Naive thymus-derived CD8-positive, alpha-beta T cell (primary cell): ENCODE measurements at places on chromosomes 6 and 20. TPM values are rescaled to one million over a fixed set of nuclear protein-coding genes. Genes with fewer than 3 reads are reported as not detected.
A peak's percentile ranks its signal among the peaks of the same experiment; 100 is the strongest.

DNA sequence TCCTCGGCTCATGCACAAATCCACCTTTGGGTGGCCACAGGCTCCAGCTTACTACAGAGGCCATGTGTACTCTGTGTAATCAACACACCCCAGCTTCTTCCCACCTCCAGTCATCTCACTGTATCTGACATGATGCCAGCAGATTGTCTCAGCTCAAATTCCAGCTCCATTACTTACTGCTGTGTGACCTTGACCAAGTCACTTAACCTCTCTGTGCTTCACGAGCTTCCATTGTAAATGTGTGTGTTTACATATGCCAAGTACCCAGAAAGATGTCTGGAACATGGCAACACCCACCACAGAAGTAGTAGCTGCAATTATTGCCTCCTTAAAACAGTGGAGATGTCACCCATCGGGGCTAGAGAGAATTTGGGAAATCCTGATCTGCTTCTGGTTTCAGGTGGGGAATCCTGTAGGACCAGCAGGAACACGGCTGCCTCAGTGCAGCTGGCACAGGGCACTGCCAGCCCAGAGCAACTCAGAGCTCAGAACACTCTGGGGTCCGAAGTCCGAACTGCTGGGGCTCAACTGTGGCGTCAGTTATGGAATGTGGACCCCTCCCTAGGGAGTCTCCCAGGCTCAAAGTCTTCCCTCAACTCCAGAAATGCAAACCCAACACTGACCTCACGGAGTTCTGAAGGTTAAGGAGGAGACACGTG lies 21.2 kb upstream of the HLA-B start:
- peaks cover 33% of the 10 kb centered on the region for H3K27me3 ChIP-seq
- DNase-seq = no peak
- no peak overlapping the region for H3K27ac ChIP-seq
- no peak overlapping the region for H3K4me3 ChIP-seq

DNA sequence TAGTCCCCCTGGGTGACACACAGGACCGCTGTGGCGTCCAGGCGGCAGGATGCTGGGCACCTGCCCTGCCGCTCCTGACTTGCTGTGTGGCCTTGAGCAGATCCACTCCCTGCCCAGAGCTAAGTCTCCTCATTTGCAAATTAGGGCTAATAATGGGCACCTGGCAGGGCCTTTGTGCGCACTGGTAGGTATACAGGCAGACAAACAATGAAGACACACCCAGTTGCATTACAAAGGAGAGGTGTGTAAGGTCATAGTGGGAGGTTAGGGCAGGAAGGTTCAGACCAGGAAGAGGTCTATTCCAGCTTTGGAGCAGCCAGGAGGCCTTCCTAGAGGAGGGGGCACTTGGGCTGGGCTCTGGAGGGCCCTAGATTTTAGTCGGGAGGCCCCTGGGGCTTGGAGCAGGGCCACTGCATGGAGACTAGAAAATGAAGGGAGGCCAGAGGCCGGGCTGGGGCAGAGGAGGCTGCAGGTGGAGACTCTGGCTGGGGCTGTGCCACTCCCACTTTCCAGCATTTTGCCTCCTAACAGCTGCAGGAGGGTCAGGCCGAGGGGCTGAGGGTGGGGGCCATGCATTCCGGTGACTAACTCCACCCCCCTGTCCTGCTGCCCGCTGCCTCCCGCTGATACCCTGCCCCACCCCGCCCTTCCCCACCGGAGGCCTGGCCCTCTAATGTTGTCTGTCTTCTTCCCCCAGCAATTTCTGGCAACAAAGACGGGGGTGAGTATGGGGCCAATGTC lies 28.5 kb downstream of the MYH7B start:
- peaks cover 2% of the 10 kb centered on the region for H3K27me3 ChIP-seq
- H3K4me3 ChIP-seq = no peak overlapping the region
- DNase-seq = no peak
- H3K4me1 ChIP-seq = peaks cover 10% of the 10 kb centered on the region
- no peak overlapping the region for H3K27ac ChIP-seq
- no peaks in the 10 kb centered on the region for H3K36me3 ChIP-seq

DNA sequence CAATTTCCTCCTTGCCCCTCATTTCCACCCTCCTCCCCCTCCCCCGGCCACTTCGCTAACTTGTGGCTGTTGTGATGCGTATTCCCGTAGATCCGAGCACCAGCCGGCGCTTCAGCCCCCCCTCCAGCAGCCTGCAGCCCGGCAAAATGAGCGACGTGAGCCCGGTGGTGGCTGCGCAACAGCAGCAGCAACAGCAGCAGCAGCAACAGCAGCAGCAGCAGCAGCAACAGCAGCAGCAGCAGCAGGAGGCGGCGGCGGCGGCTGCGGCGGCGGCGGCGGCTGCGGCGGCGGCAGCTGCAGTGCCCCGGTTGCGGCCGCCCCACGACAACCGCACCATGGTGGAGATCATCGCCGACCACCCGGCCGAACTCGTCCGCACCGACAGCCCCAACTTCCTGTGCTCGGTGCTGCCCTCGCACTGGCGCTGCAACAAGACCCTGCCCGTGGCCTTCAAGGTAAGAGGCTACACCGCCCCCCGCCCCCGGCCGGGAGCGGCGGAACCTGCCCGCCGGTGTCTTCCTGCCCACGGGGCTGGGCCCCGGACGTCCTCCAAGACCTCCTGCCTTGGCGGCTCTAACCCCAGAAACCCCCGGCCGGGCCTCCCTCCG lies 44.9 kb upstream of the SUPT3H start:
- peak overlapping the region; percentile 94 for H3K4me3 ChIP-seq
- peak overlapping the region; percentile 95 for H3K27ac ChIP-seq
- no peaks in the 10 kb centered on the region for H3K36me3 ChIP-seq
- peaks cover 24% of the 10 kb centered on the region for H3K27me3 ChIP-seq
- peaks cover 46% of the 10 kb centered on the region for H3K4me1 ChIP-seq
- DNase-seq = peak; percentile 71

- H3K4me3 ChIP-seq = no peak overlapping the region
- no peak overlapping the region for H3K27ac ChIP-seq
- no peaks in the 10 kb centered on the region for H3K36me3 ChIP-seq
- H3K4me1 ChIP-seq = no peaks in the 10 kb centered on the region
- H3K27me3 ChIP-seq = no peaks in the 10 kb centered on the region
- no peak for DNase-seq
Observed at GRCh38 chr6:82088978-82089771, 158.4 kb downstream of the IBTK start.

- no peaks in the 10 kb centered on the region for H3K27me3 ChIP-seq
- no peak overlapping the region for H3K27ac ChIP-seq
- no peak overlapping the region for H3K4me3 ChIP-seq
- DNase-seq = no peak
- H3K4me1 ChIP-seq = no peaks in the 10 kb centered on the region
Observed at GRCh38 chr6:131107151-131107550, 28.1 kb upstream of the AKAP7 start.

GRCh38 chr6:97294451-97294850 lies 11.4 kb upstream of the MMS22L start:
- H3K4me3 ChIP-seq = no peak overlapping the region
- peaks cover 37% of the 10 kb centered on the region for H3K27me3 ChIP-seq
- no peak for DNase-seq
- H3K36me3 ChIP-seq = peaks cover 9% of the 10 kb centered on the region
- H3K4me1 ChIP-seq = no peaks in the 10 kb centered on the region

The PTPN1 gene
- polyA plus RNA-seq = 29.1 TPM
